Peyer's patch (tissue), 4 donors: ENCODE measurements at places on chromosomes 4 and X. TPM values are rescaled to one million over a fixed set of nuclear protein-coding genes. Genes with fewer than 3 reads are reported as not detected.

Gene SSX2
- not detected for total RNA-seq

Gene LUZP4
- not detected for total RNA-seq

Gene MAGEA9B
- not detected for total RNA-seq

Gene F9
- total RNA-seq = not detected

Gene UCP1
- total RNA-seq = not detected
